Neural crest cell (in vitro differentiated cells): ENCODE measurements at places on chromosomes 7 and 10.

DNA sequence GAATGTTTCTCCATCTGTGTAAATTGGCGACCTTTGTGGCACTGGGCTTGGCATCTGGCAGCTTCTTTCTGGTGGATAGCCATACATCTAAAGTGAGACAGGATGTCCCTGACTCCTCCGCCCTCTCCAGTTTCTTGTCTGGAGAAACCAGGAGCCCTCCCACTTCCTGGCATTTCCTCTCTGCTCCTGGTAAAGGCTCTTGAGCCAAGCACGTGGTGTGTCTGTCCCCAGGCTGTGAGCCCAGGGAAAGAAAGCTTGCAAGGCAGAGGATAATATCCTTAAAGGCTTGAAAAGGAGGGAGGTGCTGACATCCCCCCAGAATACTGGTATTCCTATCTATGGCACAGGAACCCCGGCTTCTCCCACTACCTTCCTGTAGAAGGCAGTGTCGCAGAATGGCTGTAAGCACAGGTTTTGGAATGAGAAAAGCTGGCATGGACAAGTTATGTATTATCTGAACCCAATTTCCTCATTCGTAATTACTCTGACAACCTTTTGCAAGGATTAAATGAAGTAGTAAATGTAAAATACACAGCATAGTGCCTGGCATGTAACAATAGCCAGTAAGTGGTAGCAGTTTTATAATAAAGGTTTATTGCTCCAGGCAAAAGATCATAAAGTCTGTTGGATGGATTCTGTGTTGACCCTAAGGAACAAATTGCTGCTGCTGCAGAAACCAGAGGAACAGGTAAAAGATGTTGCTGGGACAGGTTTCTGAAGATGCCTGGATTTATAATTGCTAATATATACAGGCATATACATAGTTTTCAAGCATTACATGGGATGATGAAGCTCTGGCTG, 11.8 kb upstream of the ACSL5 start:
- no peak for DNase-seq

- no peak for DNase-seq
Measured at GRCh38 chr10:110134917-110135316, 72.5 kb upstream of the MXI1 start.

- no peak for DNase-seq
Measured at GRCh38 chr7:41956705-41957104, 253.8 kb upstream of the INHBA start.

DNA sequence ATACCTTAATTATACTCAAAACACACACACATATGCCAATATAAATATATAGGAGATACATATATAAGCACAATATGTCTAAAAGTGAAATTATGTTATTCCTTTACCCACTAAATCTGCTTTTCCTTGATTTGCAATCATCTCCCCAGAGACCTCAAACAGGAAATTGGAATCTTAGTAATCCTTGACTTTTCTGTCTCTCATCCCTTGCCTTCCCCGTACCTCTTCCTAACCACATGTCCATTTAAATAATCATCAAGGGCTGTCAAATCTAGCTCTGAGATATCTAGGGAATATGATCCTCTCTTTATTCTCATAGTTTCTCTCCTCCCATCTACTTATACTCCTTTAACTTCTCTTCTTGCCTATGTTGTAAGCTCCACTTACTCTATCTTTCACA, 336.6 kb downstream of the HGF start:
- DNase-seq, result no peak

GRCh38 chr7:118708741-118709140, 484.2 kb downstream of the ANKRD7 start:
- no peak for DNase-seq

- no peak for DNase-seq
Measured at GRCh38 chr7:158786898-158787297, 42.4 kb downstream of the ESYT2 start.

- DNase-seq, result no peak
Measured at GRCh38 chr7:1995426-1995825, 237.3 kb downstream of the MAD1L1 start.

DNA sequence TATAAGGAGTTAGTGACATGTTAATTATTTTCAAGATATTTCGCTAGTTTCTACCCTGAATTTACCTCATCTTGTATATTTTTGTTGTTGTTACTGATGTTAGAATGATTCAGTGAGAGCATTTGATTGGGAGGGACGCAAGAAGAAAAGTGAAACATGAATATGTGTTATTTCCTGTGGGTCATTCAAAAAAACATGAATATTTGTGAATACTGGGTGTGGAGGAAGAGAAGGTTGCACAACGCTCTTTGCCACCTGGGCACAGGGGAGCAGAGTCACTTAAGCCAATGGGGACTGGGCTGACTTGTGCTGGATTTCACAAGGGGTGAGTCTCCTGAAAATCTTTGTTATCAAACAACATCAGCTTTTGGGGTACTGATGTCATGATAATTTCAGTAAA, 39.5 kb downstream of the AGK start:
- DNase-seq, result no peak

DNA sequence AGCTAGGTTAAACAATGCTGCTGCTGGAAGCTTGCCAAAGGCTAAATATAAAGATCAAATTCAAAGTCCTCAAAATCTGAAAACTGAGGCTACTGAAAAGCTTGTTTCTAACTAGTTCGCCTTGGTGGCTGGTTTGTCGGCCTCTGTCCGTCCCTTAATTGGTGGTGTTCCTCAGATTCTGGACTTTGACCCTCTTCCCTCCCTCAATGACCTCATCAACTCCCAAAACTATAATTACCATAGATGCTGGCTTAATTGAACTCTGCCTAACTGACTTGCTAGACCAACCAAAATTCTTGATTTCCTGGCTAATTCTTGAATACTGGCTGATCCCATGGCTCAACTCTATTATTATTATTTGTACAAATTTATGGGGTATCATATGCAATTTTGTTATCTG, 15.6 kb downstream of the ARHGAP21 start:
- DNase-seq, result no peak

- DNase-seq, result peak; percentile 61
Measured at GRCh38 chr7:100867040-100867775, at the start of gene TRIP6. Gene TRIP6, plus strand, starts transcription at chr7:100867387. Its CDS starts 111 bp downstream, at chr7:100867498.

GRCh38 chr7:77199013-77199966, at the start of gene FGL2:
Gene FGL2, minus strand, starts transcription at chr7:77199819. Its CDS starts 26 bp downstream, at chr7:77199793.
- DNase-seq, result no peak

DNA sequence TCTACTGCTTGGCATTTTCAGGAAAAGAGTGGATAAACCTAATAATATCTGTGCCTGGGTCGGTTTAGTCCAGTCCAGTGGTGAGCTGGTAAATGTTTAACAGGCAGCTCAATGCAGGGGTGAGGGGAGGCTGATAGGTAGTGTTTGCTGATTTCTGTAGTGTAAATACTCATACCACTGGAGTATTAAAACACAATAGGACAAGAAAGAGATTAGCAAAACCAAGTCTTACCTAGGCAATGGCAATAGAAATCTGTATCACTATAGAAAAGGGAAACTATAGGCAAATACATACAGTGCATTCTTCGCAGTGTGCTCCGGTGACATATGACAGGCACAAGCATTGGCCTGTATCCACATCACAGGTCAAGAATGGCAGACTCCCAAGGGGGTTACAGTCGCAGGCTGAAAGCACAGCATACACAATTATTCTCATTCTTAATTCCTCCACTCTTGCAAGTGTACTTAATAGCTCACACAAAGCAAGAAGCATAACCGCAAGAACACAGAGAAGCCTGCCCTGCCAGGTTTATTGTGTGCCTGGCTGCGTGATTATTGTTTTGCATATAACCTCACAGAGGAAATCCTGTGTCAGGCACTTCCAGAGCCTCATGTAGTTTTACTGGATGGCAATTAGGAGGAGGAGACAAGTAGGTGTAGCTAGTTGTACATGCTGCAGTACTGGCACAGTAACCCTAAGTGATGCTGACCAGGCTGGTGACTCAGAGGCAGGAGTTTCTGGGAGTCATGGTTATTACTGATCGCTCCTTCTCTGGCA, 35.0 kb downstream of the LAMB4 start:
- no peak for DNase-seq

DNA sequence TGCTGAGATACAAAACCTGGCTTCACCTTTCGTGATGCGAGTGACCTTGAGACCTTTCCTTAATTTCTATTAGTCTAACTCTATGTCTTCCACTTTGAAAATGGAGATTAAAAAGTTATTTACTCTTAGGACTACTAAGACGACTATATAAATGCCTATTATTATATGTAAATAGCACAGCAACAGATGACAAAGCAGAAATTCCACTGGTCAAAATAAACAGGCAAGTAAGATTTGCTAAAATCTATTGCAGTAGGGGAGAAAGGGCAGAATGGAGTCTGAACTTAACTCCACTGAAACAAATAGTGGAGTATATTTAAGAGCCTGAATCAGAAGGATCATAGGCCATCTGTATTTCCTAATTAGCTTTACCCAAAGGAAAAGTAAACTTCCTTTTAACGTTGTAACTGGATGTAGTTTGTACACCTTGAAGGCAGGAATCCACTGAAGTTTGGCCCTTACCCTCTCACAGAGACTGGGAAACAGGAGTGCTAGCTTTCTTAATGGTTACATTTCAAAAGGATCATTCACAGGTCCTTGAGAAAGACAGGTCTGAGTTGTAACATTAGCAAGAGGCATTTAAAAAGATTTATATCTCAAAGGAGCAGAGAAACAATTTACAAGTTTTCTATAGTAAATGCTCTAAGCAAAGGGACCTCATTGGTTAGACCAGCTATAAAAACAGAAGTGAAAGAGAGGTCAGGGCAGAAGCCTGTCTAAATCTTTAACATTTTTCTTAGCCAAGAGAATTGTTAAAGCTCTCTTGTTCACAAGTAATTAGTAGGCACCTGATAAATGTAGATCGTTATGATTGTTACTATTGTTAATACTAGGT, 332.5 kb downstream of the ZWINT start:
- DNase-seq, result no peak

DNA sequence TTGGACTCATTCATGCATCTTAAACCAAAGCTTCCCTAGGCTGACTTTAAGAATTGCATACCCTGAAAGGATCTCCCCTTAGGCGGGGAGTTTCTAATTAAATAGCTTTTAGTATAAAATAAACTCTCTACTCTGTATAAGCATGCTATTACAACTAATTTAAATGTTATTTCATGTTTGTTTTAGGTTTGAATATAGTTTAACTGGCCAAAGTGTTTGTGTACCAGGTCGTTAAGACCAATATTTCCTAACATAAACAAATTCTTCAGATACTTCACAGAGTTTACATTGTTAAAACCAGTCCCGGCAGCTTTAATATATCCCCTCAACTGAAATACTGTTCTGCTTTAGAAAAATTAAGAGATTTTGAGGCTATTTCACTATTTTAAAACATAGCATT, 2.3 kb downstream of the GLI3 start:
- no peak for DNase-seq

DNA sequence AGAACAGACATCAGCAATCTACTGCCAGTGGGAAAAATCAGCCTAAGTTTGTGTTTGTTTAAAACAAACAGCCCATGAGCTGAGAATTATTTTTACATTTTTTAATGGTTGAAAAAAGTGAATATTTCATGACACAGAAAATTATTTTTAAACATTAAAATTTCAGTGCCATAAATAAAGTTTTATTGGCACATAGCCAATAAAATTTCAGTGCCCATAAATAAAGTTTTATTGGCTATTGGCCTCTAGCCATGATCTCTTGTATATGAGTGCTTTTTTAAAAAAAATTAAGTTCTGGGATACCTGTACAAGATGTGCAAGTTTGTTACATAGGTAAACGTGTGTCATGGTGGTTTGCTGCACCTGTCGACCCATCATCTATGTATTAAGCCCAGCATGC, 305.9 kb downstream of the HPSE2 start:
- no peak for DNase-seq

DNA sequence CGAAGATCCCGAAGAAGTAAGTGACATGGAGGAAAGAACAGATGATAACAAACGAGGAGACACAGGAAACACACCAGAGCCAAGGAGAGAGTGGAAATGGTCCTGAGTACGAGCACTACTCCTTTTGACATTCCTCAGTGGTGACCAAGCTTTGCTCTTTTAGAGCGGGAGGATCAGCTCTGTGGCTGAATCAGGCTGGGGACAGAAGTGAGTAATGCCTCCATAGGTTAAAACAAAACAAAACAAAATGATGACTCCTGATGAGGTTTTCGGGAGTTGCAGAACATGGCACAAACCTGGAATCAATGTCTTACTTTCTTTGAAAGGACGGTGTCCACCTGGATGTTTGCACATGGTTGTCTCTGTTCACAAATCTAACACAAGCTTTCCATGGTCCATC, 30.3 kb upstream of the TCF7L2 start:
- DNase-seq, result no peak

DNA sequence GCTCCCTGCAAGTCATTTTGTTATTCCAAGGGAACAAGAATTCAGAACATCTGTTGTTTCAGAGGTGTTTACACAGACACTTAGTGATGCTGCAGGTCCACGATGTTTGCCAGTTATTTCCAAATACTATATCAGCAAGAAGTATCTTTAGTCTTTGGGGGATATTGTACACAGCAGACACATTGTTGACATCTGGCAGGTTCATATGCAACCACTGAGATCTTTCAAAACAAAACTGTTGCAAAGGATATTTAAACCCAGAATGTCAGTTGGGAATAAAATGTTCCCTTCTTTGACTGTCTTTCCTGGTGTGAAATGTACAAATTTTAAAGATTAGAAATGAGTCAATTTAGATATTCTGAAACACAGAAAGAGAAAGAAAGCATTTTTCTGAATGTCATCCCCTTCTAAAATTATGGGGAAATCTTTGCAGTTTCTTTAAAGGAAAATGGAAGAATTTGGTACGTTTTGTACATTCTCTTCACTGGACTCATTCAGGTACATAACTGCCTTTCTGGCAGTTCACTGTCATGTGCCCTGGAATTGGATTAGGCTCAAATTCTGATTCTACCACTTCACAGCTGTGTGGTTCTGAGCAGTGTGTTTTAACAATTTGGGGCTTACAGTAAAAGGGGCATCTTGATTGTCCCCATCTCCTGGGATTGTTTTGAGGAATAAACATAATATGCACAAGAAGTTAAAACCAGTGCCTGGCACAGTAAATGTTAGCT, 40.3 kb upstream of the CELF2 start:
- DNase-seq, result no peak

- DNase-seq, result no peak
Measured at GRCh38 chr7:81665236-81665635, 104.6 kb downstream of the HGF start.

GRCh38 chr10:133318494-133319127, 9.9 kb downstream of the ZNF511 start:
- peak; percentile 87 for DNase-seq

DNA sequence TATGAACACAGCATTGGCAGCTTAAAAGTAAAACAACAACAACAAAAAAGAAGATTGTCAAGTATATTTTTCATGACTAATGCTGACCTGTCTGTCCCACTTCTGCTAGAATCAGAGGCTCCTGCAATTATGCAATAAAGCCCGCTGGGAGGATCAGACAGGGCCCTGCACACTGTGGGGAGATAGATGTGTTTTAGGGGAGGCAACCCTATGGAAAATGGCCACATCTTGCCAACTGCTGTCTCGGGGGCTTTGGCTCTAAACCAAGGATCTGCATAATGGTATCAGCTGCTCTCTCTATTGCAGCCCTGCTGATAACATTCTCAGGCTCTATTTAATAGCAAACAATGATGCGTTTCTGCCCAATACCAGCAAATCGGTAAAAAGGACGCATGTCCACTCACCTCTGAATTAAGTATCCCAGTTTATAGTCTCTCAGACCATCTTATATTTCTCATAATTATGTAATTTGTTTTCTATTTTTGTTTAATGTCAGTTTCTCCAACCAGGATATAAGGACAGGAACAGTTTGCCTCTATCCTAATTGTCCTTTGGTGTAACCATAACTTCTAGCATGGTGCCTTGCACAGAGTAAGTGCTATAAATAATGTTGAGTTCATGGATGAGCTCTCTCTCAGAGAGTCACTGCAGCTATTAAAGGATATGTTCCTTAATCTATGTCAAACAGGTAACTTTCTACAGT, 15.3 kb upstream of the PRKAR2B start:
- no peak for DNase-seq
